ENCODE measurements at places on chromosomes 7 and 10.

GRCh38 chr7:108629651-108630400 lies 60.2 kb downstream of the DNAJB9 start:
- no peak for DNase-seq

DNA sequence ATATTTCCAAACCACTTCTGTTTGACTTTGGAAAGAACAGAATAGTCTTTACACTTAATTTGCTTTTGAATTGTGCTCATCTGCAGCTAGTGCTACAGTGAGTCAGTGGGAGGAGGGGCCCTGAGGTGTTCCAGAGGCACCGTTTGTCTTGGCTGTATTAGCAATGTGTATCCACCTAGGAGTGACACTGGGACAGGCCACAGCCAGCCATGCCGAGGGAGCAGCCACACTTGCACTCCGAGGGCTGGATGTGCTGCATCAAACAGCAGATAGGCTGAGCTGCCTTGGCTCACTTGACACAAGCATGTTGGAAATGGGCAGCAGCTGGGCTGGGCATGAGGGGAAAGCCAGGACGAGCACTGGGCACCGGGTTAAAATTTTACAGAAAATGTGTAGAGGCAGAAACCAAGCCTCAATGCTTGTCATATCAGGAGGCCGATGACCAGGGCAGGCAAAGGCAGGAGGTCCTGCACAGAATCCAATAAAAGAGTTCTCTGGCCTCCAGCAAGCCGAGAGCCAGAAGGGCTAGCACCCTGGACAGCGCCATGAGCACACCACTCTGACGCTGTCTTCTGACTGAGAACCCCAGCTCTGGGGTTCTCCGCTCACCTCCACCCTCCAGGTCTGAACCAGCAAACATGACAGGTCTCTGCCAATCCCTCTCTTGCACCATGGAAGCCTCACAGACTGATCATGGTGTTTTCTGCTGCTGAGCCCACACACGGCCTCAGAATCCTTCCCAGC lies 163.3 kb downstream of the GRID1 start:
- DNase-seq, result no peak

- DNase-seq, result no peak
These were observed 168.4 kb upstream of the WNT16 start for GRCh38 chr7:121160150-121161008.

- no peak for DNase-seq
These were observed 269.2 kb downstream of the HGF start for GRCh38 chr7:81500631-81501030.

GRCh38 chr7:102403563-102403962 lies 7.4 kb downstream of the PRKRIP1 start:
- DNase-seq, result no peak
